ENCODE measurements at places on chromosomes 16 and 17.

GRCh38 chr17:74713171-74713755 lies 540 bp upstream of the CD300LF start:
- no peak for DNase-seq

GRCh38 chr17:81573794-81574642 lies 21.9 kb upstream of the FAAP100 start:
- DNase-seq, result no peak

DNA sequence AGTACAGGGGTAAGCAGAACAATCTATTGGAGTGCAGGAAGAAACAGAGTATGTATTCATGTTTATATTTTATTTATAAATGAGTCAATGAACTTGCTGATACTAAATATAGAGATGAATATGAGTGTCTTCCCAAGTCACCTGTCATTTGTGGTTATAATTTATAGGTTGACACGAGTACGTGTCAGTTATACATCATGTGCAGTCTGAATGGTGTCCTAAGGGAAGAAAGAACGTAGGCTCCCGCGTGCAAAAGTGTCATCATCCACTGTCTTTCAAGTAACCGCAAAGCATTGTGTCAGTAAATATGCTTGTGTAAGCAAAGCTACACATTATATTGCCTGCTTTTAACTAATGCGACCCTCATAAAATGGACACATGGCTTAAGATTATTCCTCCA lies 786.1 kb downstream of the KCNJ2 start:
- no peak for DNase-seq

GRCh38 chr17:82350182-82351030 lies 8.6 kb upstream of the TEX19 start:
- DNase-seq, result no peak

DNA sequence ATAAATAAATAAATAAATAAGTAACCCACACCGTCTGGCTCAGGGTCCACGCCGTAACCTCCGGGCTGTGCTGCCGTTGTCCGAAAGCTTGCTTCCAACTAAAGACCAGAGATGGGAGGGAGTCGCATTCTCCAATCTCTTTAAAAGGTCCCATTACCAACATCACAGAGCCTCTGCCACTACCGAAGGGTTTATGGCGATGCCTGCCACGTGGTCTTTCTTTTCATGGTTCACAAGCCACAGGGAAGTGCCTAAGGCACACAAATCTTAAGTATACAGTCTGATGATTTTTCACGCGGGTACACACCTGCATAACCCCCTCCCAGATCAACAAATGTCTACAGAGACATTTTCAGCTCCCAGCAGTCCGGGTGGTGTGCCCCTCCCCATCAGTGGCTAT lies 1.4 kb downstream of the COTL1 start:
- DNase-seq, result no peak

DNA sequence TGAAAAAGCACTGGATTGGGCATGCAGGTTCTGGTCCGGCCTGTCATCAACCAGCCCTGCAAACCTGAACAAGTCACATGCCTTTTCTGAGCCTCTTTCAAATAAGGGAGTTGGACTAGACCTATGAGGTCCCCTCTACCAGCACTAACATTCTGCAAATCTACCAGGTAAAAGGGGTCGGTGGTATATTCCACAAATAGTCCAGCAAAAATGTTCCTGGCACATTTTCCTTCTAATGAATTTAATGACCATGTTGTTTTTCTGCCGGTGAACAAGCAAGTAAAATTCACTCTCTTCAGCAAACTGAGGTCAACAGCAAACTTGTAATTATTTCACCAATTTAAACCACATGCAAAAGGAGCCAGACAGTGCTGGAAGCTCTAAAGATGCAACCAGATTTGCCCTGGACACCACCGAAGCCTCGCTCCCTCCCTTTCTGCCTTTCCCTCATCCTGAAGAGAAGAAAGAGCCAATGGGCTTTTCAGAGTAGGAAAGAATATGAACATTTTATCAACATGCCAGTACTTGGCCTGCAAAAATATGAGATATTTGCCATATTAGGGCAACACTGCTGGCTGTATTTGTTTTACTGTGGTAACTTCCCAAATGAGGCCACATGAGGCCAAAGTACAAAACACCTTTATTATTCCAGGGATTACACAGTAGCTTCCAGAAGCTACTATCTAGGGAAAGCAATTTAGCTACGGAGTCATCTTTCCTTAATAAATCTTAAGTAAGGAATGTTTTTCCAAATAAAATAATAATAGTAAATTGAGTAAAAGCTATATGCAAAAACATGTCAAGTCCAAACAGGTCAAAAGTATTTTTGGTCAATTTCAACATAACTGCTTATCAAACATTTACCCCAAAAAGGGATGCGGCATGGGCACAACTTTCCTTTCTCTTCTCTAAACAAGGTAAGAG lies 45.0 kb downstream of the USP31 start:
- no peak for DNase-seq

GRCh38 chr17:40461732-40462342 lies 18.6 kb downstream of the IGFBP4 start:
- no peak for DNase-seq

DNA sequence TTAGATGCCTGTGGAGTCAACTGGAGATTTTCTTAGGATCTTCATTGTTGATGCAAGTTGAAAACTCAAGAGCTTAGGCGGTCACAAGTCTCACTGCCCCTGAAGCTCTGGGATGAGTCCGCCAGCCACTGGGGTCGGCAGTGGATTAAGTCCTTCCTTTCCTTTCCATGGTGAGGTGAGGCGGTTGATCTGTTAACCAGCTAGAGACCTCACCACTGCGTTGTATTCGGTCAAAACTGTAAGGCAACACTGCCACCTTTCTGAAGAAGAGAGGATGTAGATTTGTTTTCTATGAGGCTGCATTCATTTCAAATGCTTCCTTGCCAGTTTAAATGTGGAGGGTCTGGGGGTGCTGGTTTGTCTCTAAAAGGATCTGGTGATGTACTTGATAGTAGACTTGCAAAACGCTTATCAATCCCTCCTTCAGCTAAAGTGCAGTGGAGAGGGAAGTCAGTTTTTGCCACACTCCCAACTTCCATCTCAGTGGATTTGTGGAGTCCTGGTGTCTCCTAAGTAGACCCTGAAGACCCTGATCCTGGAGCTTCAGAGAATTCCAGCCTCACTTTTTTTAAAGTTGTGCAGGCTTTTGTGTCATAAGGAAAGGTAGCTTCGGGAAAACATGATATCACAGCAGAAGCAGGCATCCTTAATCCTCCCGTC lies 1.7 kb downstream of the MYOCD start:
- no peak for DNase-seq

DNA sequence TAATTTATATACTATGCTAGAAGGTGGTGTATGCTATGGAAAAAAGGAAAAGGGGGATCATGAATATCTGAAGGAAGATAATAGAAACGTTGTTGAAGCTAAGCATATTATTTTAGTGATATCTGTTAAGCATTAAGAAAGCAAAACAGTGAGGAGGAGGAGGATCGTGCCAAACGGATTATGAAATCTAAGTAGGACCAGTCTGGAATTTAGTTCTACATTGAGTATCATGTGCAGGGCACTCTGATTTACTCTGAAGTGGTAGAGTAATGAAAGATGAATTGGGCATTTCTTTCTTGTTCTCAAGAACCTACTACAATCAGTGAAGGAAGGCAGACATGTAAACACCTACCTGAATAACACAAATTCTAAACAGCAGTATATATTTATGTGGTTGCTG lies 195.3 kb downstream of the CYB561 start:
- no peak for DNase-seq

DNA sequence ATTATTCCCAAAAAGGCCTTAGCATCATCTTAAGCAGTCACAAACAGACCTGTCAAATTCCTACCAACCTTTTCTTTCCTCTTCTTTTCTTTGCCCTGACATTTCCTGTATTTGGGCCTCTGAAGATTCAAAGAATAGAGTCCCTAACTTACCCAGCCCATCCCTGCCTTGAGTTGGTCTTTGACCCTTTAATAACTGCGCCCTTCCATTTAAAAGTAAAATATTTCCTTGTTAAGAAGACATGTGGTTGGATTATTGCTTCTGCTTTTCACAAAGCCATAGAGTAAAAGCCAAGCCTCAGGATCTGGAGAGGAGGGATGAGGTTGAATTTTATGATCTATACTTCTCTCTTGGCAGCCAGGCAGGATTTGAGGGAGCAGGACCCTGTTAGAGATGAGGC lies 13.2 kb upstream of the CCL23 start:
- DNase-seq, result no peak

- no peak for DNase-seq
Observed at GRCh38 chr16:56300242-56300623, 108.9 kb downstream of the GNAO1 start.

- DNase-seq, result no peak
Observed at GRCh38 chr16:87956098-87956364, 4.8 kb downstream of the BANP start.

DNA sequence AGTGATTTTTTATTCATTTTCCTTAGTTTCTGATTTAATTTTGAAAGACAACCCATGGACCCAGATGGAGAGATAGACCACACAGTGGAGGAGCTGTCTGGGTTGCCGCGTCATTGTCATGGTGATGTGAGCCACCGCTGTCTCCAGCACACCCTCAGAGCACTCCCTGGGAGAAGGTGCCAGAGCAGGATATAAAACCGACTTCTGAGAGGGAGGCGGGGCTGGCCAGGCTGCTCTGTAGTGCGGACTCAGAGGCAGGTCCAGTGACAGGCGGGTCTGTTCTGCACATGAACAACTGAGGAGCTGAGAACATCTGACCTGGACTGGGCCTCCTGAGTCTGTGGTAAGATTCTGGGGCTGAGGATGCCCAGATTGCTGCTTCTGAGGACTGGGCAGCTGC lies 216.3 kb upstream of the NLRP1 start:
- no peak for DNase-seq

GRCh38 chr17:74874615-74875037 lies 1.8 kb upstream of the FDXR start:
- no peak for DNase-seq

GRCh38 chr16:14015033-14015432 lies 56.1 kb upstream of the MRTFB start:
- no peak for DNase-seq

DNA sequence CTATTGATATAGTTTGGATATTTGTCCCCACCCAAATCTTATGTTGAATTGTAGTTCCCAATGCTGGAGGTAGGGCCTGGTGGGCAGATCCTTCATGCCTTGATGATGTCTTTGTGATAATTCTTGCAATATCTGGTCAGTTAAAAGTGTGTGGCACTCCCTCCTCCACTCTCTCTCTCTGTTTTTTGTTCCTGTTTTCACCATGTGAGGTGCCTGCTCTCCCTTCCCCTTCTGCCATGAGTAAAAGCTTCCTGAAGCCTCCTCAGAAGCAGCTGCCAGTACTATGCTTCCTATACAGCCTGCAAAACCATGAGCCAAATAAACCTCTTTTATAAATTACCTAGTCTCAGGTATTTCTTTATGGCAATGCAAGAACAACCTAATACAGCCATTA lies 47.3 kb downstream of the TOM1L2 start:
- DNase-seq, result no peak

DNA sequence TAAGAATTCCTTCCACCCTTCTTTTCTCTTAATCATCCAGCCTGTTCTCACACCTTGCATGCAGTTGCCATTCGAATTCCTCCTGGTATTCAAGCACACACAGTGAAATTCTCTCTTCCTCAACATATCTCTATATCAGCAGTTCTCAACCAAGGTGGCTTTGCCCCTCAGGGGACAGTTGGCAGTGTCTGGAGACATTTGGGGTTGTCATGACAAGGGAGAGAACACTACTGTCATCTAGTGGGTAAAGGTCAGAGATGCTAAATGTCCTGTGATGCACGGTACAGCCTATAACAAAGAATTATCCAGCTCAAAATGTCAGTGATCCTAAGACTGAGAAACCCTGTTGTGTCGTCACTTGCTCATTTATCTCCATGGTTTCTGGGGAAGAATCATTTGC lies 94.8 kb upstream of the CPHXL start:
- DNase-seq, result no peak

DNA sequence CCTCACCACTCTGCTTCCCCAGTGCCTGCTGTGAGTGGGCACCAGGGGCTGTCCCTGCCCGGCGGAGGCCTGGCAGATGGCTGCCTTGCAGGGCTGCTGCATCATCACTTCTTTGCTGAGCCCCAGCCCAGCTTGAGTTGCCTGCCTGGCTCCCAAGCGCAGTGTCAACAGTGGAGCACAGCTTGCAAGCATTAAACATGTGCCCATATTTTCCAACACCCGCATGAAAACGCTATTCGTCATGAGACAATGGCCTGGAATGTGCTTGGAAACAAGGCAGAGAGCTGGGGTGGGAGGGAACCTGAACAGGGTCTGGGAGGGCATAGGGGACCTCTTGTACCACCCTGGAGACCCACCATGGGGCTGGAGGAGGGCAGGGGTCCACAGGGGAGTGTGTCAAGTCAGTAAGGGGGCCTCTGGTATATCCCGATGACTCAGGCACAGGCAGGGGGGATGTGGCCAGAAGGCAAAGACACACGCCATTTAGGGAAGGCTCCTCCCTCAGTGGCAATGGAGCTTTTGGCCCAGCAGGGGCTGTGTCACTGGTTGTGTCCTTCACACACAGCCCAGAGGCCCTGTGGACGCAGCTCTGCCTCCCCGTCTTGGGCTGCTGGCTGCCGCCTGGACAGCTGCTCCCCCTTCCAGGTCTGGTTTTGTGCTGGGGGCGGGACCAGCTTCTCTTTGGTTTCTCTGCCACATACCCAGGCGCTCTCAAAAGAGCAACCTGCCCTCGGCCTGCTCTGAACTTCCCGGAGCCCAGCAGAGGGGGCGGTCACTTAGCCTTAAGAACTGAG lies 17.4 kb upstream of the MTSS2 start:
- DNase-seq, result no peak

DNA sequence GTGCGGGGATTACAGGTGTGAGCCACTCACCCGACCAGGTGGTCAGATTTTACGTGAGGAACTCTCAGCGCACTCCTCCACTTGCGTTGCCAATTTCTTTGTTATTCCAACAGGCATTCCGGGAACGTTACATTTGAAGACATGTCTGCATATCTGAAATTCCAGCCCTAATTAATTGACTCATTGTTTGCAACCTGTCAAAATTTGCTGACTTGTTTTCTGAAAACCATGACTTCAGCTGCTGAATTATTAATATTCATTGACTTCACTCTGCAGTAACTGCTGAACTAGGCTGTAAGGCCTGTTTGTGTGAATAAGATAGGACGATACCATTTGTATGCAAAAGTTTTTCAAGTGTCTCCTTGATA lies 16.6 kb downstream of the G6PC1 start:
- DNase-seq, result no peak

GRCh38 chr16:64375391-64375980 lies 746.4 kb downstream of the CDH11 start:
- DNase-seq, result no peak

- DNase-seq, result no peak
Observed at GRCh38 chr17:31339906-31340661, 18.7 kb upstream of the EVI2A start.
